HepG2 (cell line): ENCODE measurements at places on chromosomes 2 and 18. TPM values are rescaled to one million over a fixed set of nuclear protein-coding genes. Genes with fewer than 3 reads are reported as not detected.

Gene KLF7
- 1.9 and 2.6 TPM in 2 replicates for total RNA-seq

Gene FBLN7
- total RNA-seq = 0.95 and 1.4 TPM in 2 replicates

Gene RNF125
- 0.58 and 1.3 TPM in 2 replicates for total RNA-seq

Gene FSHR
- not detected in 2 replicates for total RNA-seq

Gene LINC00305
- total RNA-seq = not detected in 2 replicates

Gene NTSR2
- total RNA-seq = not detected in 2 replicates

Gene HMSD
- total RNA-seq = not detected in 2 replicates

Gene IL37
- not detected in 2 replicates for total RNA-seq

Gene YES1
- total RNA-seq = 70.8 and 105 TPM in 2 replicates

Gene PPP1R1C
- 1.5 and 2.4 TPM in 2 replicates for total RNA-seq

Gene HIBCH
- 49.5 and 67.0 TPM in 2 replicates for total RNA-seq

Gene TNS1
- 1.9 TPM in 2 replicates for total RNA-seq

Gene GLI2
- total RNA-seq = not detected in 2 replicates

GRCh38 chr2:20050104-20050645, 1.3 kb downstream of the LAPTM4A start:
- H3K4me1 ChIP-seq = peaks cover 62% of the 10 kb centered on the region
- peak overlapping the region; percentile 92 for H3K4me3 ChIP-seq
- DNase-seq = peak; percentile 18
- H3K27me3 ChIP-seq = no peaks in the 10 kb centered on the region; the same call in 2 of the 3 replicates

GRCh38 chr2:157838442-157839161, 37.5 kb downstream of the ACVR1 start:
- H3K27me3 ChIP-seq = no peaks in the 10 kb centered on the region
- peak overlapping the region; percentile 85 for H3K27ac ChIP-seq
- H3K4me1 ChIP-seq = peaks cover 76% of the 10 kb centered on the region
- no peaks in the 10 kb centered on the region for H3K36me3 ChIP-seq

GRCh38 chr2:8677646-8678592, 3.9 kb upstream of the ID2 start:
- H3K36me3 ChIP-seq = no peaks in the 10 kb centered on the region
- H3K27me3 ChIP-seq = peaks cover 8% of the 10 kb centered on the region; the same call in 1 of the 3 replicates
- peak overlapping the region; percentile 77 for H3K4me3 ChIP-seq

DNA sequence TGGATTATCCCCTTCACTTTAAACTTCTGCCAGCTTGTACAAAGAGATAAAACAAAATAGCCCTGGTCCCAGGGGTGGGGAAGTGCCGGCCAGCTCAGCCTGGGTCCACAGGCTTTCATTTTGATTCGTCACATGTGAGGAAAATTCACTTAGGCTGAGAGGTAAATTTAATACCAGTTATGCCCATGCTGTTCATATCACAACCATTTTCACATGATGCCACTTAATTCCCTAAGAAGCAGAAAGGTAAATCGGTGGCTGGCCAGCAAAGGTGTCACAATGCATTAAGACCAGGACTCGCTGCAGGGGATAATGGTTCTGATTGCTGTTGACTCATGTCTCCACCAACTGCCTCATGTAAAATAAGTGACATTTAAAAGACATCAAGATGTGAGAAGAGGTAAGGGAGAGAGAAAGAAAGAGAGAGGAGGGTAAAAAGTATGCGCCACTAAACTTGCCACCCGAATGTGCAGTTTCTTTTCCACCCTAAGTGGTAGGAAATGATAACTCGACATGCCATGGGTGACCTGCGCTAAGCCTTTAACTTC, 261.0 kb upstream of the SIX3 start:
- no peak overlapping the region for H3K27ac ChIP-seq
- no peak for DNase-seq
- no peaks in the 10 kb centered on the region for H3K36me3 ChIP-seq

DNA sequence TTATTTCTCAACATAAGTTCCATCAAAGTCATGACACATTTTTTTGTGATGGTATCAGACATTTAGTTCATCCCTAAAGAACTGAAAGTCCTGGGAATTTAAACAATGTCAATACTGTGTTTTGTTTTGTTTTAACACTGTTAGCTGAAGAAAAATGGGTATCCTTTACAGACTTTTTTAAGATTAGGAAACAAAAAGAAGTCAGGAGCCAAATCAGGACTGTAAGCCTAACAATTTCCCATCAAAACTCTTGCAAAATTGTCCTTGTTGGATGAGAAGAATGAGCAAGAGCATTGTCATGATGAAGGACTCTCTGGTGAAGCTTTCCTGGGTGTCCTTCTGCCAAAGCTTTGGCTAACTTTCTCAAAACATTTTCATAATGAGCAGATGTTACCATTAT, 69.4 kb downstream of the SRD5A2 start:
- H3K4me1 ChIP-seq = no peaks in the 10 kb centered on the region
- H3K4me3 ChIP-seq = no peak overlapping the region
- no peaks in the 10 kb centered on the region for H3K27me3 ChIP-seq
- H3K36me3 ChIP-seq = no peaks in the 10 kb centered on the region
- H3K27ac ChIP-seq = no peak overlapping the region

DNA sequence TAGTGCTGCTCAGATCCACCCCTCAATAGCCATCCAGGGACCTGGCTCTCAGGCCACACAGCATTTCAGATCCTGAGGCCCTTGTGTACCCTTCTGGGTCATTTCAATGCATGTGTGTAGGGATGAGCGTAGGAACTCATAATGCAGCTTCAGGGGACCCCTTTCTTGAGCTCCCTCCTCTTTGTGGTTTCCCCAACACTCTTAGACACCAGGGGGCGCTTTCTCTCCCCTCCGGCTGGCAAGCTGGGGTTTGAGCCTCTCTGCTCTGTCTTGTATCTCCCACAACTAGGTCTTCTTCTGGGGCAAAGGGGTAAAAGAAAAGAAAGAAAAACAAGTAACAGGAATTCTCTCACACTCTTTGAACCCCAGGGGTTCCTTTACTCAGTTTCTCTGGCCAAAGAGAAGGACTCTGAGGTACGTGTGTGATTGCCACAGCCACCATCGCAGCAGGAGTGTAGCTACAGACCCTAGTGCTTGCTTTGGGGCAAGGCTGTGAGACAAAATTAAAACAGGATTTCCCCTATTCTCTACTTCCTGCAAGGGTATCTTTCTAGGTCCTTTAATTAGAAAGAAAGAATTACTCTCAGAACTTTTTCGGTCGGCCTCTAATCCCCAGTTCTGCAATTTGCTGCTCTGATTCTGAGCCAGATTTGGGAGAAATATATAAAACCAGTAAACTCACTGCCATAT, 38.0 kb downstream of the CABYR start:
- H3K36me3 ChIP-seq = no peaks in the 10 kb centered on the region
- DNase-seq = peak; percentile 37
- peaks cover 1% of the 10 kb centered on the region; the same call in 1 of the 2 replicates for H3K27me3 ChIP-seq
- no peak overlapping the region for H3K27ac ChIP-seq
- no peak overlapping the region for H3K4me3 ChIP-seq
- no peaks in the 10 kb centered on the region for H3K4me1 ChIP-seq

GRCh38 chr18:7358989-7359726, 128.3 kb downstream of the LRRC30 start:
- H3K36me3 ChIP-seq = no peaks in the 10 kb centered on the region
- no peak overlapping the region for H3K27ac ChIP-seq
- no peaks in the 10 kb centered on the region for H3K27me3 ChIP-seq
- no peak overlapping the region for H3K4me3 ChIP-seq
- H3K4me1 ChIP-seq = no peaks in the 10 kb centered on the region
- DNase-seq = no peak

DNA sequence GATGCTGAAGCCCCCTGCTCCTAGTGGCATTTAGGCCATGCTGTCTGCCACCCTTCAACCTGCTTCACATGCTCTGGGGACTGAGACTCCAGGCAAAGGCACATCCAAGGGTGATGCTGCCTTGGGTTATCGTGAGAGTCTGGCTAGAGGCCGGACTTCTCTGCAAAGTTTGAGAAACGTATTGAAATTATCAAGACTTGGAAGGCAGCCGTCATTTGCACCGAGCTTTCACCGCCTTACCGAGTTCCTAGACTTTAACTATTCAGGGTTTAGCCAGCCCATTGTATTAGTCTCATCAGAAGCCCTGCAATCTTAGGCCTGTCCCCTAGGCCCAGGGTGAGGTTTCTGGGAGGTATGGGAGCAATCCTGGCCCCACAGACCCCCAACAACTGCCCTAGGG, 34.0 kb downstream of the RDH14 start:
- no peak for DNase-seq
- H3K4me3 ChIP-seq = no peak overlapping the region
- H3K36me3 ChIP-seq = no peaks in the 10 kb centered on the region
- no peak overlapping the region for H3K27ac ChIP-seq
- peaks cover 2% of the 10 kb centered on the region; the same call in 1 of the 2 replicates for H3K27me3 ChIP-seq
- H3K4me1 ChIP-seq = no peaks in the 10 kb centered on the region

DNA sequence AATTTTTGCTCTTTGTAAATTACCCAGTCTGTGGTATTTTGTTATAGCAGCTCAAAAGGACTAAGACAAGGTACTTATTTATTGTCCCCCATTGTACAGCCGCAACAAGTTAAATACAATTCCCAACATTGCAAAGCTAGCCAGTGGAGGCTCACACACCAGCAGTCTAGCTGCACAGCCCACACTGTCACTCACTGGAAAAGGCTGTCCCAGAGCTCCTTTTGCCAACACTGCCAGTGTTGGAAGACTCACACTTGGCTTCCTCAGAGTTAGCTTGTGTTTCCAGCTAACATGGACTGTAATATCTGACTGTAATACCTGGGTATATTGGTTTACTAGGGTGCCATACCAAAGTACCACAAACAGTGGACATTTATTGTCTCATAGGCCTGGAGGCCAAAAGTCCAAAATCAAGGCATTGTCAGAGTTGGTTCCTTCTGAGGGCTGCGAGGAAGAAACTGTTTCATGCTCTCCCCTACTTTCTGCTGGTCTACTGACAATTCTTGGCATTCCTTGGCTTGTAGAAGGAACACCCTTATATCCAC, 6.6 kb upstream of the DYM start:
- no peak for DNase-seq
- H3K4me3 ChIP-seq = no peak overlapping the region
- H3K4me1 ChIP-seq = peaks cover 22% of the 10 kb centered on the region
- no peaks in the 10 kb centered on the region for H3K36me3 ChIP-seq
- no peaks in the 10 kb centered on the region; the same call in 1 of the 2 replicates for H3K27me3 ChIP-seq
- H3K27ac ChIP-seq = no peak overlapping the region

- no peak for DNase-seq
- H3K4me1 ChIP-seq = no peaks in the 10 kb centered on the region
- no peak overlapping the region for H3K4me3 ChIP-seq
- no peaks in the 10 kb centered on the region for H3K36me3 ChIP-seq
Observed at GRCh38 chr2:2018713-2019410, 274.5 kb upstream of the PXDN start.

DNA sequence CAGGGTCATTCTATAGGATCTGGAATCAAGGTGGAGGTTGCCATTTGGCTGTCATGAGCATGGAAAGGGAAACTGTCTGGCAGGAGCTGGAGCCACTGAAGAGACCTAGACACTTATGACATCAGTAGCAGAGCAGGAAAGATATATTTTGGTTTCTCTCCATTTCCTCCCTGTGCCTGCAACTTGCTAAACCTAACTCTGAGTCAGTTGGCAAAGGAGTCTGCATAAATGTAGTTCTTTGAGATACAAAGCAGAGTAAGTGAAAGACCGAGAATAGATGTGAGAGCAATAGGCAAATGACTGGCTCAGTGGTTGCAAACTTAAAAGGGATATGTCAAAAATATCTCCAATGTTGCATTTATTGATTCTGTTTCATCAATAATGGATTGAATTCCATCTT, 757.7 kb downstream of the KCNJ3 start:
- no peak for DNase-seq
- H3K36me3 ChIP-seq = no peaks in the 10 kb centered on the region
- no peak overlapping the region for H3K4me3 ChIP-seq
- H3K4me1 ChIP-seq = no peaks in the 10 kb centered on the region

GRCh38 chr18:35603528-35603927, 22.0 kb downstream of the GALNT1 start:
- peak; percentile 31 for DNase-seq
- H3K4me1 ChIP-seq = peaks cover 17% of the 10 kb centered on the region
- H3K27me3 ChIP-seq = no peaks in the 10 kb centered on the region
- no peak overlapping the region for H3K4me3 ChIP-seq
- H3K36me3 ChIP-seq = no peaks in the 10 kb centered on the region

DNA sequence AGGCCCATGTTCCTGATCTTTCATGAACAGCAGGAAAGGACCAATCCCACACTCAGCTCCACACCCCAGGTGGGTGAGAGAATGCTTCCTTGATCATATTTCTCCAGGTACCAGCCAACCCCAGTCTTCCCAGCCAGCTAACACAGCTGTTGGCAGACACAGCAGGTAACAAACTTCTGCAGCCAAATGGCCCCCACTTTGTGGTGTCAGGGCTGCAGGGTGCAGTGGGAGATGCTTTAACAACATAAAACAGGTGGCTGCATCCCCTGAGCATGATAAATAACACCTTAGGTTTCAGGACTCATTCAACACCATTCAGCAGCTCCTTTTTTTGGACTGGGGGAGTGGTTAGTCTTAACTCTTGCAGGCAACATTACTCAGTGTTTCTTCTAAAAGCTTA, 76.7 kb upstream of the ACAA2 start:
- 0 out of 2 replicates have a peak, but pooled peaks cover 1% of the 10 kb centered on the region for H3K36me3 ChIP-seq
- no peaks in the 10 kb centered on the region for H3K27me3 ChIP-seq
- no peak overlapping the region for H3K27ac ChIP-seq
- no peak for DNase-seq

GRCh38 chr2:238448031-238448955, 21.6 kb downstream of the ASB1 start:
- H3K27me3 ChIP-seq = no peaks in the 10 kb centered on the region
- H3K4me3 ChIP-seq = no peak overlapping the region
- peak overlapping the region; percentile 89 for H3K27ac ChIP-seq
- no peak for DNase-seq

- H3K4me1 ChIP-seq = no peaks in the 10 kb centered on the region
- H3K27me3 ChIP-seq = no peaks in the 10 kb centered on the region
- H3K36me3 ChIP-seq = no peaks in the 10 kb centered on the region
- no peak overlapping the region for H3K27ac ChIP-seq
- no peak for DNase-seq
Observed at GRCh38 chr18:44098551-44099098, 582.1 kb upstream of the SETBP1 start.
